ENCODE measurements at places on chromosomes 1 and 21.

- no peak for DNase-seq
- no peak overlapping the region for H3K27ac ChIP-seq
- H3K27me3 ChIP-seq: no peaks in the 10 kb centered on the region
- H3K36me3 ChIP-seq: no peaks in the 10 kb centered on the region
- no peaks in the 10 kb centered on the region for H3K4me1 ChIP-seq
These were observed 162.9 kb upstream of the GJB5 start for GRCh38 chr1:34591751-34592629.

DNA sequence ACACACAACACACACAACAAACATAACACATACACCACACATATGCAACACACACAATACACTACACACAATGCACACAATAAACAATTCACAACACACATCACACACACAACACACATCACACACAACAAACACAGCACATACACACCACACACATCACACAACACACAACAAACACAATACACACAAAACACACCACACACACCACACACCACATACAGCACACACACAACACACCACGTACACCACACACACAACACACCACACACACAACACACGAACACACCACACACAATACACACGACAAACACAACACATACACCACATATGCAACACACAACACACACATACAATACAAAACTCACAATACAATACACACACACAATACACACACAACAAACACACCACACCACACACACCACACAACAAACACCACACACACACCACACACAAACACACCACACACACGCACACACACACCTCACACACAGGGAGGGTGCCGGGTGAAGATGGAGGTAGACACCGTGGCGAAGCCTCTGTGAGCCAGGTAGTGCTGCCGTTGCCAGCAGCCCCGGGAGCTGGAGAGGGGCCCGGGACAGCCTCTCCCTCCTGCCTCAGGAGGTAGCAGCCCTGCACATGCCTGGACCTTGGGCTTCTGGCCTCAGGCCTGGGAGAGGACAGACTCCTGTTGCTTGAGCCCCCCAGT, 30.4 kb upstream of the C1orf174 start:
- H3K4me1 ChIP-seq: no peaks in the 10 kb centered on the region
- no peak for DNase-seq

GRCh38 chr1:13826591-13826990, 126.6 kb downstream of the PRDM2 start:
- no peaks in the 10 kb centered on the region for H3K36me3 ChIP-seq
- H3K4me1 ChIP-seq: no peaks in the 10 kb centered on the region
- DNase-seq: no peak
- H3K27me3 ChIP-seq: no peaks in the 10 kb centered on the region
- H3K27ac ChIP-seq: no peak overlapping the region
- H3K4me3 ChIP-seq: no peak overlapping the region

DNA sequence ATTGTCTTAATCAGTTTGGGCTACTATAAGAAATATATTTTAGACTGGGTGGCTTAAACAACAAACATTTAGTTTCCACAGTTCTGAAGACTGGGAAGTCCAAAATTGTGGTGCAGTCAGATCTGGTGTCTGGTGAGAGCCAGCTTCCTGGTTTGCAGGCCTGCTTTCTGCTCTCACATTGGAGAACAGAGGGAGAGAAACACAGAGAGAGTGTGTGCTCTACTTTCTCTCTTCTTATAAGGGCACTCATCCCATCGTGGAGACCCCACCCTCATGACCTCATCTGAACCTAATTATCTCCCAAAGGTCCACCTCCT, 4.1 kb downstream of the LEPR start:
- H3K4me1 ChIP-seq: peaks cover 30% of the 10 kb centered on the region
- DNase-seq: no peak
- H3K27ac ChIP-seq: no peak overlapping the region
- H3K4me3 ChIP-seq: no peak overlapping the region
- peaks cover 10% of the 10 kb centered on the region for H3K36me3 ChIP-seq

DNA sequence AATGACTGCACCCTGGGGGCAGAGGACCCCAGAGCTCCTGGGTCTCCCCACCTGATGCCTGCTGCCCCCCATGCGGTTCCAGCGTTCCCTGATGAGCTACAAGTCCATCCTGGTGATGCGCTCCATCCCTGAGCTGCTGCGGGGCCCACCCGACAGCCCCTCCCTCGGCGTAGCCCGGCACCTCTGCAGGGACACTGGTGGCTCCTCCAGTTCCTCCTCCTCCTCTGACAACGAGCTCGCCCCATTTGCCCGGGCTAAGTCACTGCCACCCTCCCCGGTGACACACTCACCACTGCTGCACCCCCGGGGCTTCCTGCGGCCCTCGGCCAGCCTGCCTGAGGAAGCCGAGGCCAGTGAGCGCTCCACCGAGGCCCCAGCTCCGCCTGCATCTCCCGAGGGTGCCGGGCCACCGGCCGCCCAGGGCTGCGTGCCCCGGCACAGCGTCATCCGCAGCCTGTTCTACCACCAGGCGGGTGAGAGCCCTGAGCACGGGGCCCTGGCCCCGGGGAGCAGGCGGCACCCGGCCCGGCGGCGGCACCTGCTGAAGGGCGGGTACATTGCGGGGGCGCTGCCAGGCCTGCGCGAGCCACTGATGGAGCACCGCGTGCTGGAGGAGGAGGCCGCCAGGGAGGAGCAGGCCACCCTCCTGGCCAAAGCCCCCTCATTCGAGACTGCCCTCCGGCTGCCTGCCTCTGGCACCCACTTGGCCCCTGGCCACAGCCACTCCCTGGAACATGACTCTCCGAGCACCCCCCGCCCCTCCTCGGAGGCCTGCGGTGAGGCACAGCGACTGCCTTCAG, 35.5 kb downstream of the TRIM11 start:
- no peak for DNase-seq
- H3K36me3 ChIP-seq: no peaks in the 10 kb centered on the region
- no peaks in the 10 kb centered on the region for H3K4me1 ChIP-seq
- H3K4me3 ChIP-seq: no peak overlapping the region

DNA sequence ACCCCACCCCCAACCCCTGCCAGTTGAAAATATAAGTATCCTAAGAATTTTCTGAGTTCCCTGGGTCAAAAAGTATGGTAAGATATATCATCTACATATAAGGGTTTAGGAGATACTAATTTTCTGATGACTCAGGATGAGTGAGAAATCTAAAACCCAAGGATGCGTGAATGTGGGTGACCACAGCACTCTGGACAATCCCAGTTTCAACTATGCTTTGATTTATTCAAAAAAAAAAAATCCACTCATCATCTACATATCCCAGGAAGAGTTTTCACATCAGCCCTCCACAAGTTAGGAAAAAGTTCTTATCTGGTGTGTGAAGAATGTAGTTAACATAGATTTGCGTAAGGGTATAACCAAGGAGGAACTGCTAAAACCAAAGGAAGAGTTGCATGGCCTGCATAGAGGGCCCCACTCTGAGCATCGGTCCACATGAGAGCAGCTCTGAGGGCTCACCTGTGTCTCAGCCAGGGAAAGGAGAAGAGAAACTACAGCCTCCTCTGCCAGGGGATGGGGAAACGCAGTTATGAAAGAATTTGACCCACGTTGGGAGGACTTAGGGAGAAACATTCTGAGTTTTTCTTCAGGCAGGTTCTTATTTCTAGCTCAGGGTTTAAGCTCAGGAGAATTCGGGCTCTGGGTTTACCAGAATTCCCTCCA, 18.8 kb downstream of the LAMB3 start:
- no peak overlapping the region for H3K4me3 ChIP-seq
- no peaks in the 10 kb centered on the region for H3K27me3 ChIP-seq
- no peak for DNase-seq
- H3K36me3 ChIP-seq: no peaks in the 10 kb centered on the region
- H3K27ac ChIP-seq: no peak overlapping the region

DNA sequence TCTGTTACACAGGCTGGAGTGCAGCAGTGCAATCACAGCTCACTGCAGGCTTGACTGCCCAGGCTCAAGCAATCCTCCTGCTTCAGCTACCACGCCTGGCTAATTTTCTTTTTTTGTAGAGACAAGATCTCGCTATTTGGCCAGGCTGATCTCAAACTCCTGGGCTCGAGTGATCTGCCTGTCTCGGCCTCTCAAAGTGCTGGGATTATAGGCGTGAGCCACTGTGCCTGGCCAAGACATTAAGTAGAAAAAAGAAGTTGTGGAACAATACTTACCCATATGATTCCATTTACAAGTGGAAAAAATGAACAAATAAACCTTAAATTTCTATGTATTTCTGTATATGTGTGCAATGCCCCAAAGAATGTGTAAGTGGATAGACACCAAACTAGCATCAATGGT, 30.3 kb upstream of the ID3 start:
- no peaks in the 10 kb centered on the region for H3K36me3 ChIP-seq
- no peaks in the 10 kb centered on the region for H3K27me3 ChIP-seq
- H3K4me3 ChIP-seq: no peak overlapping the region
- no peak overlapping the region for H3K27ac ChIP-seq
- peaks cover 43% of the 10 kb centered on the region for H3K4me1 ChIP-seq
- DNase-seq: no peak

DNA sequence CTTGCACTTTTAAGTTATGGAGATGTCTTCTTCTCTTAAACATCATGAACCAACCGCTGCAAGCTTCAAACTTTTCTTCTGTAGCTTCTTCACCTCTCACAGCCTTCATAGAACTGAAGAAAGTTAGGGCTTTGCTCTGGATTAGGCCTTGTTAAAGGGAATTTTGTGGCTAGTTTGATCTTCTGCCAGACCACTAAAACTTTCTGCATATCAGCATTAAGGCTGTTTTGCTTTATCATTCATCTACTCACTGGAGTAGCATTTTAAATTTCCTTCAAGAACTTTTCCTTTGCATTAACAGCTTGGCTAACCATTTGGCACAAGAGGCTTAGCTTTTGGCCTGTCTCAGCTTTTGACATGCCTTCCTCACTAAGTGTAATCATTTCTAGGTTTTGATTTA, 43.0 kb upstream of the RGL1 start:
- no peaks in the 10 kb centered on the region for H3K36me3 ChIP-seq
- H3K4me3 ChIP-seq: no peak overlapping the region
- no peak for DNase-seq

GRCh38 chr1:6515771-6516170, 24.3 kb upstream of the PLEKHG5 start:
- no peak for DNase-seq
- no peaks in the 10 kb centered on the region for H3K27me3 ChIP-seq
- H3K36me3 ChIP-seq: no peaks in the 10 kb centered on the region
- H3K4me3 ChIP-seq: no peak overlapping the region

GRCh38 chr1:177620636-177621190, 349.1 kb downstream of the SEC16B start:
- no peak for DNase-seq
- H3K36me3 ChIP-seq: no peaks in the 10 kb centered on the region
- H3K27me3 ChIP-seq: no peaks in the 10 kb centered on the region
- no peak overlapping the region for H3K4me3 ChIP-seq
- H3K4me1 ChIP-seq: no peaks in the 10 kb centered on the region

DNA sequence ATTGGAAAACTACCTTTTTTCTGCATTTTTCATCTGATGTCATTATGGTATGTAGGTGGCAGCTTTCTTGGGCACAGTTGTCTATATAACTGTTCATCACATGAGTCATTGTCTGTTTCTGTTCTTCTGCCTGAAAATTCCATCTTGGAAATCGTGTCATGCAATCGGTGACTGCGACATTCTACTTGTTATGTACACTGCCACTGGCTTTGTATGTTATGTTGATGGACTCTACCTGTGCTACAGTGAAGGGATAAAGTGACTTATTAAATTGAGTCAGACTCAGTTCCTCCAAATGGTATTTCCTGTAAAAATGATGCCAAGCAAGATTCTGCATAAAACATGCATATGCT, 8.6 kb downstream of the SMAP2 start:
- H3K4me1 ChIP-seq: peaks cover 100% of the 10 kb centered on the region
- H3K27ac ChIP-seq: peak overlapping the region; percentile 99
- peak; percentile 69 for DNase-seq
- H3K27me3 ChIP-seq: no peaks in the 10 kb centered on the region

- H3K27ac ChIP-seq: no peak overlapping the region
- no peak for DNase-seq
- peaks cover 20% of the 10 kb centered on the region for H3K4me1 ChIP-seq
- no peaks in the 10 kb centered on the region for H3K27me3 ChIP-seq
These were observed 18.1 kb downstream of the CITED4 start for GRCh38 chr1:40844079-40844478.

DNA sequence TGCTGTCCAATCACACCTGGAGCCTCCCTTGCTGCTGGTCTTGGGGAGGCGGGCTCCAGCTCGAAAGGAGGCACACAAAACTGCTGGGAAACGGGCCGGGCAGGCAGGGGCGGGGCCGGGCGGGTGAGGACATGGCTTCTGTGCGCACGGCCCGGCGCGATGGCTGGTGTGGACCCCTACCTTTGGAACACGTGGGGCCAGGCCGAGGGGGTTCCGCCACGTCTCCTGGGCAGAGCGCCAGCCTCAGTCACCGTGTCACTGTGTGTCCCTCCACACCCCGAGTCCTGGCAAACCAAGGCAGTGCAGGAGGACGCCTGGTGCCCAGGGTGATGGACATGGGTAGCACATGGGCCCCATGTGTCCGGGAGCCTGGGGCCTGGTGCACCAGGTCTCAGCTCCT, 42.0 kb upstream of the ADARB1 start:
- no peak overlapping the region for H3K27ac ChIP-seq
- H3K4me3 ChIP-seq: no peak overlapping the region
- no peaks in the 10 kb centered on the region for H3K27me3 ChIP-seq
- no peaks in the 10 kb centered on the region for H3K36me3 ChIP-seq
- no peaks in the 10 kb centered on the region for H3K4me1 ChIP-seq

DNA sequence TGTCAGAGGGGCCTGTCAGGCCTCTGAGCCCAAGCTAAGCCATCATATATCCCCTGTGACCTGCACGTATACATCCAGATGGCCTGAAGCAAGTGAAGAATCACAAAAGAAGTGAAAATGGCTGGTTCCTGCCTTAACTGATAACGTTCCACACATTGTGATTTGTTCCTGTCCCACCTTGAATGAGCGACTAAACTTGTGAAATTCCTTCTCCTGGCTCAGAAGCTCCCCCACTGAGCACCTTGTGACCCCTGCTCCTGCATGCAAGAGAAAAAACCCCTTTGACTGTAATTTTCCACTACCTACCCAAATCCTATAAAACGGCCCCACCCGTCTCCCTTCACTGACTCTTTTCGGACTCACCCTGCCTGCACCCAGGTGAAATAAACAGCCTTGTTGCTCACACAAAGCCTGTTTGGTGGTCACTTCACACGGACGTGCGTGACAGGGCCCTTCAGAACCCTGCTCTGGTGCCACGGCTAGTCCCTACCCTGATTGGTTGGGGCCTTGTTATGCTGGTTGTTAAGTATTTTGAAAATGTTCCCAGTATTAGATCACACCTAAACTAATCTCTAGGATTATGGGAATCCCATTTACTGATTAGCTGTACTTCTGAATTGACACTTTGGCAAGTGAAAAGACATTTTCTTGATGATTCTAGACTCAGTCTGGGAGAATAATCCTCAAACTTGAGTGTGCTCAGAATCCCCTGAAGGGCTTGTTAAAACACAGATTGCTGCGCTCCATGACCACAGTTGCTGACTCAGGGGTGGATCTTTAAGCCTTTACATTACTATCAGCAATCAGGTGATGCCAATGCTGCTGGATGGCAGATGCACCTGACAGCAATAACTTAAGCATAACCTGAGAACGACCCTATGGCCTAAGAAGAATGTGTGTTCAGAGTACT, 28.8 kb upstream of the SPATA6 start:
- no peaks in the 10 kb centered on the region for H3K27me3 ChIP-seq
- H3K4me3 ChIP-seq: no peak overlapping the region
- H3K36me3 ChIP-seq: no peaks in the 10 kb centered on the region
- H3K4me1 ChIP-seq: no peaks in the 10 kb centered on the region

- H3K27ac ChIP-seq: no peak overlapping the region
- no peaks in the 10 kb centered on the region for H3K4me1 ChIP-seq
- H3K36me3 ChIP-seq: no peaks in the 10 kb centered on the region
- H3K4me3 ChIP-seq: no peak overlapping the region
- DNase-seq: no peak
- H3K27me3 ChIP-seq: no peaks in the 10 kb centered on the region
These were observed 6.9 kb upstream of the ANKRD35 start for GRCh38 chr1:145892486-145893087.
